ENCODE measurements at places on chromosomes 12 and 14. TPM values are rescaled to one million over a fixed set of nuclear protein-coding genes. Genes with fewer than 3 reads are reported as not detected.

ALDH1L2 gene
- total RNA-seq: 11.1 TPM

TMEM260 gene
- total RNA-seq: 31.8 TPM

AKAP6 gene
- 2.1 TPM for total RNA-seq

C14orf39 gene
- 0.37 TPM for total RNA-seq

RTN1 gene
- 1.6 TPM for total RNA-seq

CTSG gene
- not detected for total RNA-seq

CLEC1A gene
- total RNA-seq: 3.0 TPM

TAS2R9 gene
- not detected for total RNA-seq

DNA sequence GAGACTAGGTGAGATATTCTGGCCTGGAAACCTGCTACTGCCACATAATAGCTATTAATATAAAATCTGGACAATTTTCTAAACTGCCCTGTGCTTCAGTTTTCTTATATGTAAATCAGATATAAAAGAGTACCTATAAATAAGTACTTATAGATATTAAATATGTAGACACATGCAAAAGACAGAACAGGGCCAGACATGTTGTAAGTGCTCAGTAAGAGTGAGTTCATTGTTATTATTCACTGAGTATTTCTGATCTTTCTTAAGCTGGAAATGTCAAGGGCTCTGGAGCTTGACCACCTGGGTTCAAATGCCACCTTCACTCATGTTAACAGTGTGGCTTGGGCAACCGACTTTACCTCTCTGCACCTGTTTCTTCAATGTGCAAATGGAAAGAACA lies 179.8 kb downstream of the GALC start:
- no peak overlapping the region for H3K27ac ChIP-seq
- H3K27me3 ChIP-seq: no peaks in the 10 kb centered on the region
- no peak overlapping the region for H3K4me3 ChIP-seq
- no peaks in the 10 kb centered on the region for H3K36me3 ChIP-seq
- DNase-seq: no peak

DNA sequence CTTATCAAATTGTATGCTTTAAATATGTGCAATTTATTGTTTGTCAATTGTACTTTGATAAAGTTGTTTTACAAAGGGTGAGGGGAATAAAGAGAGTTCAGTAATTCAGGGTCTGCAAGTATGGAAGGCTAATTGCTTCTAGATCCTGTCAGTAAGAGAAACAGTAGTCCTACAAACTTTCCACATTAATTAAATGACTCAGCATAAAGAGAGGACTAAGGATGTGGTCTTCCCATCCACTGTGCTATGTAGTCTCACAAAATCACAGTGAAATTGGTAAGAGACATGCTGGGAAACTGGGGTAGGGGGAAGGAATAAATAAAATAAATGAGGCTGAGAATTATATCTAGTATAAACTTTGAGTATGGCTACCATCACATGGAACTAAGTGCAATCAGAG lies 130.2 kb upstream of the PKP2 start:
- no peaks in the 10 kb centered on the region for H3K36me3 ChIP-seq
- H3K27me3 ChIP-seq: no peaks in the 10 kb centered on the region
- H3K4me1 ChIP-seq: no peaks in the 10 kb centered on the region
- H3K4me3 ChIP-seq: no peak overlapping the region
- H3K27ac ChIP-seq: no peak overlapping the region

DNA sequence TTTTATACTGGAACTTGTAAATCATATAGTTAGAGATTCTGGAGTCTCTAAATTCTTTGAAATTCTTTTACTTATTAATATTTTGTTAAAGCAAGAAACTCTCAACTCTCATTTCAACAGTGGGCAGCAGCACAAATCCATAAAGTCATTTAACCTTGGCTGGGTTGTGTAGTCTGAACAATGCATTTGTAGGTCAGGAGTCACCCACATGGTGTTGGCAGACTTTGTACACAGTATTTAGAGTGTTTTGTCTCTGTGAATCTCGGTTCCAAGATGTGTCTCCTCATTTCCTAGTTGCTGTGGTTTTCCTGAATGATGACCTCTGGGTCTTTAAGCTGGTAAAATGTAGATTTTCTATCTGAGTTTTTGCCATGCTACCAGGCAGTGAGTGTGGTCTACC lies 20.8 kb upstream of the STRAP start:
- H3K4me3 ChIP-seq: no peak overlapping the region
- no peak for DNase-seq
- H3K27ac ChIP-seq: no peak overlapping the region
- H3K36me3 ChIP-seq: no peaks in the 10 kb centered on the region
- H3K4me1 ChIP-seq: no peaks in the 10 kb centered on the region

DNA sequence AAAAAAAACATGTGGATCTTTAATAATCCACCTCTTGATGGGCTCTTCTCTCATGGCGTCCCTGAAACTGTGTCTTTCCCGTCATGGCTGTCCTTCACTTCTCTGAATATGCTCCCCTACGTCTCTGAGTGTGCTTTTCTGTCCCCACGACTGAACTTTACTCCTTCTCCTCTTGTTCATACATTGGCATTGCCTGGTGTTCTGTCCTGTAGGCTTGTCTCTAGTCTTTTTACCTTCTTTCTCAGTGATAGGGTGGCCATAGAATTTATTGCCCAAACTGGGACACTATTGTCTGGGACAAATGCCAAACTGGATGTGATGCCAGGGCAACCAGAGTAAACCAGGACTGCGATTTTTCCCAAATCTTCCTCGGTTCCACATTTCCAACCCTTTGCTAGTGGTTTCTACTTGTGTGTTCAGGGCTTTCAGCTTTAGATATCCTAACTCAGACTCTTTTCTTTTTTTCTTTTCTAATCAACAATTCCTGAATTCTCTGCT lies 202.2 kb downstream of the ATP23 start:
- H3K4me3 ChIP-seq: no peak overlapping the region
- no peak overlapping the region for H3K27ac ChIP-seq
- H3K36me3 ChIP-seq: no peaks in the 10 kb centered on the region
- peaks cover 2% of the 10 kb centered on the region for H3K27me3 ChIP-seq
- DNase-seq: no peak
- no peaks in the 10 kb centered on the region for H3K4me1 ChIP-seq

GRCh38 chr12:114984634-114985061 lies 300.7 kb upstream of the TBX3 start:
- H3K36me3 ChIP-seq: no peaks in the 10 kb centered on the region
- no peak overlapping the region for H3K4me3 ChIP-seq
- H3K4me1 ChIP-seq: no peaks in the 10 kb centered on the region
- no peaks in the 10 kb centered on the region for H3K27me3 ChIP-seq
- peak overlapping the region; percentile 73 for H3K27ac ChIP-seq

DNA sequence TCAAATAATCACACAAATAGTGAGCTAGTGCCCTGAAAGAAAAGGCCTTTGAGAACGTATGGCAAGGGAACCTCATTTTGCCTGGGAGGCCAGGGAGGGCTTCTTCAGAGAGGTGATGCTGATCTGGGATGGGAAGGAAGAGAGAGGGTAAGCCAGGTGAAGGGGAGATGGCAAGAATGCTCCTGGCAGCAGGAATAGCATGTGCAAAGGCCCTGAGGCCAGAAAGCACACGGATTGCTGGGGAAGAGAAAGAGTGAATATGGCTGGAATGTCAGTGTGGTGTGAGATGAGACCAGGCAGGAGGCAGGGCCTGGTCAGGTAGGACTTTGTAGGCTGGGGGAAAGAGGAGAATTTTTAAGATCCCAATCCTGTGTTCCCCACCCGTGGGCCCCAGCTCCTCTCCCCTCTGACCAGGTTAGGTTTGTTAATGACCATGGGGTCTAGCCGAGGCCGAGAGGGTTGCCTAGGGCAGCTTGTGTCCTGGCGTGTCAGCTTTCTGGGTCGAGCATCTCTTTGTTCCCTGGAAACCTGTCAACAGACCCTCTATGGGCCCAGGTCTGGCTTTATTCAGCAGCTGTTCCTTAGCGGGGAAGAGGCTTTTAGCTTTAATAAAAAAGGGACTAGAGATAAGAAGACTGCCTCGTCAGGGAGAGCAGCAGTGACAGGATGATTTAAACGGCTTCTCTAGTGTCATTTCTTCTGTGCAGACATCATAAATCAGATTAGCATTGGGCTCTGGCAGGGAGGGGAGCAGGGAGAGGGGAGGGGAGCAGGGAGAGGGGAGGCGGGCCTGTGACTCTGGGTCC lies 123.4 kb downstream of the ADCK1 start:
- no peaks in the 10 kb centered on the region for H3K4me1 ChIP-seq
- no peak for DNase-seq
- H3K4me3 ChIP-seq: no peak overlapping the region
- no peaks in the 10 kb centered on the region for H3K27me3 ChIP-seq

DNA sequence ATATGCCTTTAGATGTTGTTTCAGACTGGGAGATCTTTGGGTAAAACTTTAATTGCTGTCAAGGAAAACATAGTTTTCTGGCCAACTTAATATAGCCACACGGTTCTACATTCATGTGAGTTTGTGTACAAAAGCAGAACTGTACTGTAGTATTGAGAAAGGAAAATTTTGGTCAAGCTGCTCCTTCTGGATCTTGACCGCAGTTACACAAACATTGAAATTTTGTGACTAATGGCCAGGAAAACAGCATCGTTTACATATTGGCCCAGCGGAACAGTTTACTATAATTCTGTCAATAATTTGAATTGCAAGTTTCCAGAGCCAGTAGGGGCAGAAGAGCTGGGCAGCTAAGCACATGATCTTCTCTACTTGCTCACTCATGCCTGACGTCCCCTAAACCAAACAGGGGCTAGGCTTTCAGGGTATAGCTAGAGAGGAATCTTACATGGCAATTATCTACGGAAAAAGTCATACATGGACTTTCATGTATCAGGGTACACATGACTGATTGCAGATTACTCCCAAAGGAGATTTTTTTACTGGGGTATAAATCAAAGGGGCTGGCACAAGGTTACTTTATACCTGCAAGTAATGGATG lies 11.4 kb upstream of the ART4 start:
- H3K27ac ChIP-seq: peak overlapping the region; percentile 38
- no peaks in the 10 kb centered on the region for H3K27me3 ChIP-seq
- no peaks in the 10 kb centered on the region for H3K36me3 ChIP-seq
- H3K4me1 ChIP-seq: no peaks in the 10 kb centered on the region

- H3K4me3 ChIP-seq: no peak overlapping the region
- no peaks in the 10 kb centered on the region for H3K27me3 ChIP-seq
- DNase-seq: peak; percentile 73
- H3K4me1 ChIP-seq: peaks cover 15% of the 10 kb centered on the region
These were observed 26.4 kb upstream of the STAB2 start for GRCh38 chr12:103560604-103561101.

DNA sequence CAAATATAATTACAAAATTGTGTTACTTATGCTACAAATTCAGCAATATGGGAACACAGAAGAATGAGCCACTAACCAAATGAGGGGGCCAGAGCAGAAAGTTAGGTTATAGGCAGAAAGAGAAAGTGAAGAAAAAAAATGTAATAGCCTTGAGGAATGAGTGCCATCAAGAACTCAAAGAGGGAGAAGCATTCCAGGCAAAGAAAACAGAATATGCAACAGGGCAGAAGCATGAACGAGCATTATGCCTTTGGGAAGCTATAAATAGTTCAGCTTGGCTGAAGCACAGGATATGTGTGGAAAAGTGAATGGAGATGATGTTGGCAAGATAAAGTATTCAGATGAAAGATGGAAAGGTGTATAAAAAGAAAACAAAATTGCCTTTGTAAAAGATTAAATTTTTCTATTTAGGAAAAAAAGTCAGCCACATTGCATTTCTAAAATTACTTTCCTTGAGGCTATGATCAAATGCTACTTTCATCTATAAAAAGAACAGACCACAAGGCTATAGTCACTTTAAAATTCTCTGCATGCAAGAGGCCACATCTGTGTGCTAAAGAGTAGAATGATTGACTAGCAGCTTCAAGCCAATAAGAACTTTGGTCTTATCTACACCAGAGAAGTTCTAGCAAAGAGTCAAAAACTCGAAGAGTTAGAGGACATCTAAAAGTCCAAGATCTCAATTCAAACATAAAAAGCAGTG lies 193.6 kb upstream of the GARIN6 start:
- H3K27me3 ChIP-seq: no peaks in the 10 kb centered on the region
- no peak overlapping the region for H3K4me3 ChIP-seq
- H3K27ac ChIP-seq: no peak overlapping the region
- no peaks in the 10 kb centered on the region for H3K36me3 ChIP-seq
- no peak for DNase-seq

GRCh38 chr14:81464253-81465002 lies 64.3 kb upstream of the STON2 start:
- H3K4me3 ChIP-seq: peak overlapping the region; percentile 16
- no peaks in the 10 kb centered on the region for H3K4me1 ChIP-seq
- H3K27me3 ChIP-seq: no peaks in the 10 kb centered on the region
- no peaks in the 10 kb centered on the region for H3K36me3 ChIP-seq
- no peak overlapping the region for H3K27ac ChIP-seq
- peak; percentile 80 for DNase-seq

DNA sequence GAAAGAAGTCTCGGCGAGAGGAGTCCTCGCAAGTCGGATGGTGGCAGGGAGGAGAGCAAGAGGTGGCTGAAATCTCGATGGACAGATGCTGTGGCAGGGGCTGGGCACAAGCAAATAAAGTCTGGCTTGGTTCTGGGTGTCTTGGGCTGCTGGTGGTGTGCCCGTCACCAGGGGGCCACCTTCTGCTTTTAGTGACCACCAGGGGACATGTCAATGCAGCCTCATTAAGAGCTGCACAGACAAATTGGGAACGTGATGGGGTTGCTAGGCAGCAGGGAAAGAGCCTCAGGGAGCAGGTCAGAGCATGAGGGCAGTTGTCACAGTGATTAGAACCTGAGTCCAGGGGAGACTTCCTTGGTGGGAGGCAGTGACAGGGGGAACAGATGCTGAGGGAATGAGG lies 44.0 kb downstream of the LRRC74A start:
- H3K36me3 ChIP-seq: no peaks in the 10 kb centered on the region
- no peaks in the 10 kb centered on the region for H3K27me3 ChIP-seq
- no peak for DNase-seq
- no peak overlapping the region for H3K27ac ChIP-seq
- H3K4me3 ChIP-seq: no peak overlapping the region
- H3K4me1 ChIP-seq: no peaks in the 10 kb centered on the region

GRCh38 chr12:107308310-107308709 lies 215.0 kb upstream of the CRY1 start:
- no peaks in the 10 kb centered on the region for H3K4me1 ChIP-seq
- H3K27ac ChIP-seq: no peak overlapping the region
- H3K36me3 ChIP-seq: no peaks in the 10 kb centered on the region
- no peak for DNase-seq
- H3K27me3 ChIP-seq: peaks cover 31% of the 10 kb centered on the region

- no peak for DNase-seq
- no peaks in the 10 kb centered on the region for H3K36me3 ChIP-seq
- H3K4me3 ChIP-seq: no peak overlapping the region
- H3K27me3 ChIP-seq: no peaks in the 10 kb centered on the region
These were observed 76.7 kb upstream of the RFLNA start for GRCh38 chr12:124218243-124218560.

- no peak overlapping the region for H3K4me3 ChIP-seq
- H3K27ac ChIP-seq: no peak overlapping the region
- no peak for DNase-seq
- peaks cover 97% of the 10 kb centered on the region for H3K27me3 ChIP-seq
- H3K36me3 ChIP-seq: no peaks in the 10 kb centered on the region
These were observed 8.9 kb downstream of the ASCL1 start for GRCh38 chr12:102966200-102966863.

- peaks cover 6% of the 10 kb centered on the region for H3K27me3 ChIP-seq
- no peak overlapping the region for H3K27ac ChIP-seq
- no peak for DNase-seq
- H3K4me1 ChIP-seq: no peaks in the 10 kb centered on the region
- H3K4me3 ChIP-seq: no peak overlapping the region
These were observed 6.3 kb downstream of the TSPAN11 start for GRCh38 chr12:30932881-30933280.
